ENCODE measurements at places on chromosomes 5 and 9.

DNA sequence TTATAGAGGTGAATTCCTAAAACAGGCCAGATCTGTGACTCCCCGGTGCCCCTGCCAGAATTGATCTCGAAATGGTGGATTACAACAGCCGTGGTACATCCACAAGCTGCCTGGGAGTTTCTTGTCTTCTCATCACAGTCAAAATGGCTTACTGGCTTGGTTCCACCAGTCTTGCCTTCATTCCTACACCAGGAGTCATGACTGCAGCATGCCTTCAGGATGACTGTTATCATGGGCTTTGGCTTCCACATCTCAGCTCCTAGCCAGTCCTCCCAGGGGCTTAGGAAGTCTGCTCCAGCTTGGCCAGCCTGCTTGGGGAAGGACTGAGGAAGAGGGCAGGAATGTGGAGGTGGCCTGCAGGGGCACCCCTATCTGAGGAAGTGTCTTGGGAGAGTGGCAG, 132.9 kb upstream of the NR3C1 start:
- no peak for DNase-seq

DNA sequence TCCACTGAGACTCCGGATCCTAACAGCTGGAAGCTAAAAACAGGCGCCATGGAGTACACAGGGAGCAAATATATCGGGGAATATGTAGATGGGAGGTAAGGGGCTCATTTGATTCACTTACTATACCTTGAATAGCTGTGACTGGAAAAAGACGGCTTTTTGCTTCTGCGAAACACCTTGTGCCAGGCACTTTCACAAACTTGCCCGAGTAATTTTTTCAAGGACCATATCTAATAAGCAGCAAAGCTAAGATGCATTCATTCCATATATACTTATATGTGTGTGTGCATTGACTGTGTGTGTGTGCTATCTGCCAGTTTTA, 178 bp downstream of the MORN5 start:
- no peak for DNase-seq

DNA sequence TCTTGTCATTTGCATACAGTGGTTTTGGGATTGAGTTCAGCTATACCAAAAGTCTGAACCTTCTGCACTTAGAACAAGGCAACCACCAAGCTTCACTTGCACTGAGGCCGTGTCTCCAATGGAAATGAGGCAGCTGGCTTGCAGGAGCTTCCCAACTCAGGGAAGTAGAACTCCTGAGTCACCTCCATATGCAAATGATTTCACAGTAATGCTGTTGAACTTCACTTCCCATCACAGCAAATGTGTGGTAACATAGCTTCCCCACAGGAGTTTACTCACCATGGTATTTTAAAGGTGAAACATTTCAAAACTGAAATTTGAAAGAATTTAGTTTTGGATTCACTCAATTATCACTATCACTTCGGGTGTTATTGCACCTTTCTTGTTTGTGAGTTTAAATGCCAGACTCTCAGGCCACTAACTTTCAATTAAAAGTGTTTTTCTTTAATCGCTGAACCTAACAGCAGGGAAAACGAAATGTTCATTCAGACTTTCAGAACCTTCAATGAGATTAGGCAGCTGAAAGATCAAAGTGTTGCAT, 9.0 kb downstream of the CD274 start:
- no peak for DNase-seq

- DNase-seq = no peak
Observed at GRCh38 chr5:54180630-54181031, 129.7 kb downstream of the ARL15 start.

DNA sequence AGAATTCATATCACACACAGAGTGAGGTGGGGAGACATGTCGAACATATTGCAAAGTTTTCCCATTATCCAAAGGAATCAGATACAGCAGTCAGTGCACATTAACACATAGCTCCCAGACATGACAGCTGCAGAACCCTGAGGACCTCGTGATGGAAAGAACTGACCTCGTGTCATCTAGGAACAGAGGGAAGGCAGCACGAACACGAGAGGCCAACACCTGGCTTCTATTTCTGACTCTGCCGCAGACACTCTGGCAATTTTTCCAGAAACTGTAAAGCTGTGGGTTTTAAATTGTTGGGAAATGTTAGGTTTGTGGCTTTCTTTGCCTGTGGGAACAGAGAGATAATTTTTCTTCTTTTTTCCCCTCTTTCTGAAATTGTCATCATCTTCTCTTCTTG, 315.0 kb upstream of the PIK3R1 start:
- DNase-seq = no peak

DNA sequence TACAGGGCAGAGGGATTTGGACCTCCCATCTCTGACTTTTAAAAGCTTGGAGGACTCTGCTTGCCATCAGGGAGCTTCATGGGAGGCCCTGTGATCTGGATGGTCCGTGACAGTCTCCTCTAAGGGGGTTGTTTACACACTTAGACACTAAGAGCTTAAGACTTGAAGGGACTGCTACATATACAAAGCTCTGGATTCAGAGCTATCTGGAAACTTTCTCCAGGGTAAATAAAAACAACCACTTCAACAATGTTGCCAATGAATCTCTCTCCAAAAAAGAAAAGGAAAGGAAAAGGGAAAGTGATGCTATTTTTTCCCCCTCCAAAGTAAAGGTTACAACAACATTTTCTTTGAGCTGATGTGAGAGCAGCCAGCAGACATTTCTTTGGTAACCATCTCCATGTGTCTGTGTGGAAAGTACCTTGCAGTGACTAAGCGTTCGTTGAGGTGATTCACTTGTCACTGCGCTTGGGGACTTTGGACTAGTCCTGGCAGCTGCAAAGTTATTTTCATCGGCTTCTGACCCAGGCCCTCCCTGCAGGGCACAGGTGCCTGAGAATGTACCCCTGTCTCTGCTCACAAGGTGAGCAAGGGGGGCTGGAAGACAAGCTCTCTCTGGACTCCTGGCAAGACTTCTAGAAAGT, 262.1 kb upstream of the KLF4 start:
- DNase-seq = no peak

DNA sequence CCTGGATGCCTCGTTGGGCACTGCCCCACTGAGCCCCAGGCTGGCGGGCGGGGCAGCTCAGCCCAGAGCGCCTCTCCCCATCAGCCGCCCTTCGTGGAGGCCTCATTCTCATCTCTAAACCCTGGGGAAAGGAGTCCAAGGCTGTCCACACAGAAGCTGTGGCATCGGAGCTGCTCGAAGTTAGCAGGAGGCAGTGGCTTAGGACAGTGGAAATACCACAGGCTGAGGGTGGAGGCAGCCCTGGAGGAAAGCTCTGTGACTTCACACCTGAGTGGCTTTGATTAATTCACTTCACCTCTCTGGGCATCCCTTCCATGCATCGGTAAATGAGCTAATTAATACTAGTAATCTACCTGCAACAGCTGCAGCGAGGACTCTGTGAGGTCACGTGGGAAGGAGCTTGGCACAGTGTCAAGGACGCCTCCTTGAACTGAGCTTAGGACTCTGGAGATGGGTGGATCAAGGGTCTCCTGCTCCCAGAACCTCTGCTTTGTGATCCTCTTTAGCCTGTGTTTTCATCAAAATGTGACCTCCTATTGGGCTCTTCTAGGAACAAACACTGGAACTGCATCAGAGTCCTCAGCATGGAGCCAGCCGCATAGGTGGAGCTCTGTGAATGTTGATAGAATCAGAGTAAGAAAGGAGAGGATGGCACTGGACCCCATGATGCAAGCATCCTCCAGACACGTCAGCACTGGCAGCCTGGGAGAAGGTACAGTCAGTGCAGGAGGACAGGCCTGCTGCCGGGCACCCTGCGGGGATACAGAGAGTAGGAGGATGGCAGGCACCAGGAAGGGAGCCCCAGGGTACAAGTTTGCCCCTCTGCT, 842 bp upstream of the ANGPTL2 start:
- no peak for DNase-seq

DNA sequence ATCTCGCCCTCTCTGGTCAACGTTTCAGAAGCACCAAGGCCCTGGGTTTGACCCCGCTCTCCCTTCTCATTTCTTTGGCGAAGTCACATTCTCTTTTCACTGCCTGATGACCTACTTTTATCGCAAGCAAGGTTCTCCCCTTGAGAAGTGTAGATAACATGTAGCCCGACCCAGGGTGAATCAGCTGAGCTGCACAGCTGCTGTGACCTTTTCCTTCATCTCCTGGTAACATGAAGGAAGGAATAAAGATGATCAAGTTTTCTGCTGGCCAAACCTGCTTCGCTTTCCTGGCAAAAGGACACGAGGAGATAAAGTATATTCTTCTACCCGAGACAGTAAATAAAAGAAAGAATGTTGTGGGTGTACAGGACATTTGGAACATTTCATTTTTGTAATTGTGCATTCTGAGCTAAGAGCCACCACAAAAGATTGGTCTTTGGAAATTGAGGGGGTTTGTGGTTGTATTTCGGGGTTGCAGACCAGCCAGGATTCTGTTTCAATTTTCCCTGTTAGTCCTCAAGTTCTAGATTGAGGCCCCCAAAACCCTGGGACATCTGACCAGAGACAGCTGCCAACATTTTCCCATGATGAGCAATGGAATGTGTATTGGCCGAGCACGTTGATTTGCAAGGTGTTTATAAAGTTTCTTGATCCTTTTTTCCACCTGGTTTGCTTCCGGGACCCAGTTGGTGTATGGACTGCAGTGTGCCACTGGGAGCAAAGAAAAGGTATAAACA, 155.1 kb upstream of the ZNF462 start:
- no peak for DNase-seq

DNA sequence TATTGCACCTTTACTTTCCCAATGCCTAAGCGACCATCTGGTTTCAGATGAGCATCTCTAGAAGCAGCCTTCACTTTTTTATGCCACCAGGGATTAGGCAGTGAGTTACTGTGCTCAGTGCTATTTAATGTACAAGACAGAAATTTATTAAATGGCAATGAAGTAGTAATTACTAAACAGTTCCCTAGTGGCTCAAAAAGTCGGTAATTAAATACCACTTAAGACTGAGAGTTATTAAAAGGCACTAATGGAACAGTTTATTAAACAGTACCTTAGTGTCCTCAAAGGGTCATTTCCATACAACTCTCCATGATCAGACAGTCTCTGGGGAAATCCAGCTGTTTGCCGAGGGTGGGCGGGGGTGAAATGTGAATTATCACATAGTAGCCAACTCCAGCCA, 42.3 kb downstream of the LHFPL2 start:
- no peak for DNase-seq

GRCh38 chr9:27688954-27689353, 115.7 kb upstream of the C9orf72 start:
- no peak for DNase-seq

DNA sequence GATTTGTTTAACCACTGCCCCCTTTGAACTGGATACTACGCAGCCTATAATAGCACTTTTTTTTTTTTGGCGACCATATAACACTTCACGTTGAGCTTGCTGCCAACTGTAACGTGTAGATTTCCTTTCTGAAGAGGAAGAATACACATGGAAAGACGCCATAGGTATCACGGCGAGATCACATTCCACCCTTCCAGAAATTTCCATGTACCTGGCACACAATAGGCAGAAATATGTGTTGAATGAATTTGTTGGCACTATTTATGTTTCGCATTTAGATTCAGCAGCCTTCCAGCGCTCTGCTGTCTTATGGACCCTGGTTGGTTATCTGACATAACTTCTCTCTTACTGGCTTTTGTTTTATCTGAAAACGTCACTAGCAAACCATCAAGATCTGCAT, 250.3 kb downstream of the SLIT3 start:
- DNase-seq = no peak

GRCh38 chr5:74122979-74123590, 497.1 kb downstream of the ARHGEF28 start:
- no peak for DNase-seq

DNA sequence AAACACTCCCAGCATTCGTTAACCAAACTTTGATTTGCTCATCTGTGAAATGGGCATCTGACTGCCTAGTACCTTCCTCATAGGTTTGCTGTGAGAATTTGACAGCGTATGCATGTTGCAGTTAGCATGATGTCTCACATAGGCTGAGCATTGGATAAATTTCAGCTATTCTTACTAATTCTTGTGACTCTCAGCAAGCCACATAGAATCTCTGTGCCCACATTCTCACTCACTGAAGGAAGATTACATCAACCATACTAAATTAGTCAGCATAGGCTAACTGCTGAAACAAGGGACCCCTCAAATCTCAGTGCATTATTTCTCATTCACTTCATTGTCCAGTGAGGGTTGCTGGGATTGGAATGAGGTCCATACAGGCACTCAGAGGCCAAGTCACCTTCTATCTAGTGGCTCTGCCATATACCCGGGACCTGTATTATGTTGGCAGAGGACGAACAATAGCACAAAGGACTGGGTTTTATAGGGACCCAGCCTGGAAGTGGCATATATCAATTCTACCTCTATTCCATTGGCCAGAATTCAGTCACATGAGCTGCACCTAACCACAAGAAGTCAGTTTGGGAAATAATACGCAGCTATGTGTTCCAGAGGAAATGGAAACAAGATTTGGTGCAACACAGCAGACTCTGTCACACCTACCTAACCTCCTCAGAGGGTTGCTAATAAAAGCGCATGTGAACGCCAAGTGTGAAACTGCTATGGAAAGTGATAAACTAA, 4.2 kb upstream of the PTGER4 start:
- DNase-seq = no peak

DNA sequence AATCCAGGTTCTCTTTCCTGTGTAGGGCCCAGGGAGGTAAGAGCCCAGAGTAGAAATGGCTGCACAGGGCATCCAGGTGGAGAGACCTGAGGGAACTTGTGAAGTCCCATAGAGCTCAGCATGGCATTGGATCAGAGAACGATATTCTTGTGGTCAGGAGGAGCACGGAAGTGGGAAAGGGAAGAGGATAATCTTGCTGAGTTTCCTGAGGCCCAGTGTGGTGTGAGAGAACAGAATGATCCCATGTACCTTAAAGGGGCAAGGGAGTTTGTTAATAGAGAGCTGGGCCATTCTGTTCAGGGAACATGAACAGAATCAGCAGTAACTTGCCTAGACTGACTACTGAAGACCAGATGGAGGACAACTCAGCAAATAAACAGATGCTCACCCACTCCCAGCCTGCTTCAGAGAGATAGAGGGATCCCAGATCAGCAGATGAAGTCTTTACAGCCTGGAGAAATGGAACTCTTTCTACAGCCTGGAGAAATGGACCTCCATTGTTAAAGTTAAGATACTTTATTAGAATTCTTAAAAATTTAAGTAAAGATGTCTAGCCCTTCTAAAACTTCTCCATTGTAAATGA, 119.7 kb upstream of the ELL2 start:
- DNase-seq = no peak

GRCh38 chr5:1007221-1007680, 1.4 kb upstream of the NKD2 start:
- no peak for DNase-seq

- no peak for DNase-seq
Observed at GRCh38 chr9:130308081-130308571, 42.6 kb downstream of the HMCN2 start.

- DNase-seq = no peak
Observed at GRCh38 chr9:9275601-9276000, 1337.2 kb downstream of the PTPRD start.

- no peak for DNase-seq
Observed at GRCh38 chr5:96483878-96484277, 50.8 kb upstream of the PCSK1 start.

- no peak for DNase-seq
Observed at GRCh38 chr5:88967633-88968585, 84.9 kb upstream of the MEF2C start.

- DNase-seq = no peak
Observed at GRCh38 chr5:135179308-135179980, 145.4 kb upstream of the PITX1 start.

All from stimulated activated CD8-positive, alpha-beta memory T cell treated with anti-CD3 and anti-CD28 coated beads, Interleukin-7, amount 100 ng/mL, for 48 hours (primary cell).